Stimulated activated CD8-positive, alpha-beta memory T cell treated with anti-CD3 and anti-CD28 coated beads, Interleukin-15, amount 100 ng/mL, for 48 hours (primary cell): ENCODE measurements at places on chromosomes 16 and 17.
A peak's percentile ranks its signal among the peaks of the same experiment; 100 is the strongest.

- no peak for DNase-seq
Observed at GRCh38 chr16:80585764-80586163, 45.0 kb downstream of the DYNLRB2 start.

DNA sequence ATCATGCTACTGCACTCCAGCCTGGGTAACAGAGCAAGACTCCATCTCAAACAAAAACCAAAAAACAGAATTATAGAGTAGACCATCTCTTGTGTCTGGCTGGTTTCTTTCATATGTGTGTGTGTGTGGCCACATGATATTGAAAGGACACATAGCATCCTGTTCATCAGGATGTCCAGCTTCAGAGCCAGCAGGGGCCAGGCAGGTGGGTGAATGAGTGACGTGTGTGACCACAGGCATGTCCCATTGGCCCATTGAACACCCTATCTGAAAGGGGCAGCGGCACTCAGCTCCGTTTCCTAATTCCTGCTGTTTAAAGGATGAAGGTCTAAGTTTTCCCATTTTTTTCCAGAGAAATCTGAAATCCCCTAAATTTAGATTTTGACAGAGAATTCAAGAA lies 174.2 kb downstream of the PRKCB start:
- no peak for DNase-seq

DNA sequence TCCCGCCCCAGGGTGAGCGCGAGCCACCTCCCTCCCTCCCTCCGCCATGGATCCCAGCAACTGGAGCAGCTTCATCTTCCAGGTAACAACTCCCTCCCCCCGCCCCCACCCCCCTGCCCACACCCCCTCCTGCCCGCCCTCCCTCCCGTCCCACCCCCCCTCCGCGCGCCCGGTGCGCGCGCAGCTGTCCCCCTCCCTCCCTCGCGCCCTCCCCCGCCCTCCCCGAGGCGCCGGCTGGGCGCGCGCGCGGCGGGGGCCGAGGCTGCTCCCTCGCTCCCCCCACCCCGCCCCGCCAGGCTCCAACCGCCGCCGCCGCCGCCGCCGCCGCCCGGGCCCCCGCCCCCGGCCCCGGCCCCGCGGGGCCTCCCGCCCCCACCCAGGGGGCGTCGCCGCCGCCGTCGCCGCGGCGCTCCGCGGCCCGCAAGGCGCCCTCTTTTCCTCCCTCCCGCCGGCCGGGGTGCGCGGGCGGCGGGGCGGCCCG lies at the start of gene MAZ:
TSS of gene MAZ (plus strand) at position 431 of the 481 bp plus-strand sequence. CDS start 173 bp downstream, outside the sequence.
- DNase-seq: no peak

DNA sequence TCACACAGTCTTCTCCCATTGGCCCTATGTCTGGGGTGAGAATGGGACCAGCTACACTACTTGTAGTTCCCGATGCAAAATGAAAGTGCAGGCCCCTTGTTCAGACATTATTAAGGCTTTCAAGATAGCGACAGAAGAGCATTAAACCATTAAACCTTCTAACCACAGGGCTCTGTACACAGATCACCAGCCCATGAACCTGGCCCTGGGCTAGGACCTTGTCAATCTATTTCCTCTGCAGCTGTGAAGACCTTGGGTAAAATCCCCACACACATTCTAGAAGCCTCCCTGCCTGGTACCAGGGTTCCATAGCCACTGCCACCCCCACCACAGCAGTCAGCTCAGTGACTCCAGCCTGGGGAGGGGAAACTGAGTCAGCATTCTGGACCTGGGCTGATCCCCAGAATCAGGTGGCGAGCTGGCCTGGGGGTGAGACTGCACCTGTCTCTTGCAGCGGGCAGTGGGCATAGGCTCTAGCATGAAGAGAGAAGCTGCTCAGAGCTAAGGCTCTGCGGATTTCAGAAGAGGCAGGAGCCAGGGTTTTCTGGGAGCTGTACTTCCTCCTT lies 119.7 kb upstream of the LHX1 start:
- no peak for DNase-seq

- no peak for DNase-seq
Observed at GRCh38 chr17:66583112-66583748, 251.7 kb upstream of the CACNG5 start.

DNA sequence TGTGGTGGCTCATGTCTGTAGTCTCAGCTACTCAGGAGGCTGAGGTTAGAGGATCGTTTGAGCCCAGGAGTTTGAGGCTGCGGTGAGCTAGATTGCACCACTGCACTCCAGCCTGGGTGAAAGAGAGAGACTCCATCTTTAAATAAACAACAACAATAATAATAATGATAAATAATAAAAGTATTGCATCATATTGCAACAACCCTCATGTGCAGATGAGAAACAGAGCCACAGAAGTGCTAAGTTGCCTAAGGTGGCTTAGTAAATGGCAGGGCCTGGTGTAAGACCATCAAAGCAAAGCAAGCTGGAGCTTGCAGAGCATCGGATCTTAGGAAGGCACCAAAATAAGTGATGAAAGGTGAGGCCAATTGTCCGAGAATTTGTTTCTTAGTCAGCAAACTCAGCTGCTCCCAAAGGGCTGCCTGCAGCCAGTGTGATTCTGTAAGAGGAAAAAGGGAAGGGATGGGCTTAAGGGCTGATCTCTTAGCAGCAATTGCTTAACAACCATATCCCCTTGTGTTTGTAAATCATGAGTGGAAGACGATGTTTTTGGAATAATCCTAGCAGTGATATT lies 45.3 kb upstream of the HS3ST3A1 start:
- DNase-seq: no peak

DNA sequence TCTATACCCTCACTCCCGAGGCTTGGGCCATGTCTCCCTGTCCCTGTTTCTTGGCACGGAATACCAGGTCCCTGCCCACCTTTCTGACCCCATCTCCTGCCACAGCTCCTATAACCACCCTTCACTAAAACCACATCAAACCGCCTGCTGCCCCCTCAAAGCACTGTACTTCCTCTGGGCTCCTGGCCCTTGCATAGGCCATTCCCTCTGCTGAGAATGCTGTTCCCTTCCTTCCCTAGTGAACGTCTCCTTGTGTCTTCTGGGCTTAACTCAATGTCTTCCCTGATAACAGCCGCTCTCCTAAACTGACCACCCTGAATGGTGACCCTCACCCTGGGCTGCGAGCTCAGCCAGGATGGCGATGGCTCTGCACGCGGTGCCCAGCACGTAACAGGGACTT lies 10.7 kb downstream of the AANAT start:
- no peak for DNase-seq

- no peak for DNase-seq
Observed at GRCh38 chr17:55482591-55483389, 28.5 kb downstream of the SMIM36 start.

DNA sequence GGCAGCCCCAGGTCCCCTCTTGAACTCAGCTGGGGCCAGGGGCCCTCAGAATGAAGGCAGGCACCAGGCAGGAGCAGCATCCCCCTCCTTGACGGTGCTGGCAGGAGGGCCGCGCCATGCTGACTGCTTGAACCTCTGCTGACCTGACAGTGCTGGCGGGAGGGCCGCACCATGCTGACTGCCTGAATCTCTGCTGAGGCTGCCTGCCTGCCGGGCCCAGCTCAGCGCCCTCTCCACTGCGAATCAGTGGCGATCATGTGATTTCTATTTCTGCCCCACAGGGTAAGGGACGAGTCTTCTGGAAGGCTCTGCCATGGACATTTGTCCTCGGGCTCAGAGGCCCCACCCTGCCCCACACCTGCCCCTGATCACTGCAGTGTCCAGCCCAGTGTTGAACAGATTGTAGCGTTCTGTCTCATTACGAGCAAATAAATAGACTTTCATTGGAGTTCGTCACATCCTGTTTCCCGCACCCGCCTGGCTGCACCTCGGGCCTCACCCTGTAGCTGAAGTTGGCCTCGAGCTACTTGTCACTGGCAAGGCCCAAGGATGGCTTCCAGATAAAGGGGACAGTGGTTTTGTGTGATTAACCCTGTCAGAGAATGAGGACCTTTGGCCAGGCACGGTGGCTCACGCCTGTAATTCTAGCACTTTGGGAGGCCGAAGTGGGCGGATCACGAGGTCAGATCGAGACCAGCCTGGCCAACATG lies 8.6 kb downstream of the C16orf90 start:
- DNase-seq: no peak

DNA sequence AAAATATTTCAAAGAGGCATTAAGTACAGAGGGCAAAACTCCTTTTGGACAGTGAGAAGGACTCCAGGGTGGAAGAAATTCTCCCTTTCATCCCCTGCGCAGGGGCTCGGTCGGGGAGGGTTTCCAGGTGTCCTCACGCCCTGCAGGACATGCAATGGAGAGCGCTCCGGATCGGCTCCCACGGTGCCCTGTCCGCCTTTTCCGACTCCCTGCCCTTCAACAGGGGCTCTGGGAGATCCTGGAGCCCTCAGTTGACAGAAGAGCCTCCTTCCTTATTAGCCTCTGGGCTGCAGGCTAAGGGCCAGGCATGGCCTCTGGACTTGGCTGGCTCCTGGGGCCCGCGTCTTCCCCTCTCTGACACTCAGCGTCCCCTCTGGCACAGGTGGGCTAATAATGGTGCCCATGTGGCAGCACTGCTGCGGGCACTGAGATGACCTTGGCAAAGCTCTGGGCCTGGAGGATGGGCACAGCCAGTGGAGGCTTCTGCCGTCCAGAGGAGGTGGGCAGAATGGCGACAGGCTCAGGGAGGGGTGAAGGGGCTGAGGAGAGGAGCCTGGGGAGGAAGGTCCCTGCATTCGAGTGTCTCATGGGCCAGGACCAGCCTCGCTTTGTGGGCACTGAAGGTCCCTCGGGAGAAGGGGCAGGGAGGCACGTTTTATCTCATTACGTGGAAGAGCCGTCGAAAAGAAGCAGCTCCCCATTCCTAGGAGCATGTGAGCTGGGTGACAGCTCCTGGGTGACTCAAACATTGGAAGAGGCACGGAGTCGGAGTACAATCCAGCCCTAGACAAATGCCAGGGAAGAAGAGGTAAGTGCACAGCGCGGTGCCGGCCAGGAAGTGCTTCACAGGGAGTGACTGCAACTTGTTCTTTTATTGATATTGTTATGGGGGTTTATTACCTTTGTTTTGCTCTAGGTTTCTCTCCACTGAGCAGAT lies 161.7 kb downstream of the IRF8 start:
- no peak for DNase-seq

- no peak for DNase-seq
Observed at GRCh38 chr17:47338026-47338425, 14.3 kb downstream of the EFCAB13 start.

- DNase-seq: no peak
Observed at GRCh38 chr17:77888242-77889134, 70.0 kb upstream of the TNRC6C start.

- no peak for DNase-seq
Observed at GRCh38 chr16:55370762-55371482, 46.9 kb downstream of the IRX6 start.

DNA sequence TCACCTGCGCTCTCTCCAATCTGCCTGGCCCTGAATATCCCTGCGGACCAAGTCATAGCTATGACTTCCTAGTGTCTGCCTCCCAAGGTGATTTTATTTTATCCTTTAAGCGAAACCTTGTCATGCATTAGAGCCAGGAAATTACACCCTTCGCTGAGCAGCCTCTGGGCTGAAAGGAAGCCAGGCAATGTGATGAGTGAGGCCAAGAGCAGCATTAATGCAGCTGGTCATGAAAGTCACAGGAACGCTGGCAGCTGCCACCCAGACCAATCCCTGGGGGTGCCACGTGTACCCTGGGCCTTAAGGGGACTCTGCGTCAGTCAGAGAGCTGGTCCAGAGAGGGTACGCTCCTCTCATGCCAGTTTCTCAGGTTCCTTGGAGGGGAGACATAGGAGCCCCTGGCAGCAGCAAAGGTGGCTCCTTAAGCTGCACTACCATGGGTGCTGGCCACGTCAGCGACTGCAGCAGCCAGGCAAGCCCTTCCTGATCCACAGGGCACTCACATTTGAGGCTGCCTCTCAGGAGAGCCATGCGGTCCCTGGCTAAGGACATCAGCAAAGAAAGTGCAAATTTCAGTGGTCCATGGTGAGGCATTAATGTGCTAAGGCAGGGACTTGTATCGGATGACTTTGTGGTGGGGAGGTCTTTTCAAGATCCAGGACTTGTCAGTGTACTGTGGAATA lies 42.7 kb upstream of the WSCD1 start:
- no peak for DNase-seq

GRCh38 chr16:60989592-60989991 lies 1046.6 kb downstream of the CDH8 start:
- no peak for DNase-seq

- DNase-seq: no peak
Observed at GRCh38 chr16:62392698-62393097, 356.5 kb upstream of the CDH8 start.

- DNase-seq: peak; percentile 83
Observed at GRCh38 chr17:2814481-2815341, 18.5 kb downstream of the RAP1GAP2 start.
